Adrenal gland (tissue), 19 donors: ENCODE measurements at places on chromosomes 4 and X.

GRCh38 chr4:61828960-61829359 is 628.8 kb downstream of the ADGRL3 start:
- DNase-seq, result no peak

- DNase-seq, result no peak
Measured at GRCh38 chr4:162229670-162230069, 65.9 kb upstream of the FSTL5 start.

DNA sequence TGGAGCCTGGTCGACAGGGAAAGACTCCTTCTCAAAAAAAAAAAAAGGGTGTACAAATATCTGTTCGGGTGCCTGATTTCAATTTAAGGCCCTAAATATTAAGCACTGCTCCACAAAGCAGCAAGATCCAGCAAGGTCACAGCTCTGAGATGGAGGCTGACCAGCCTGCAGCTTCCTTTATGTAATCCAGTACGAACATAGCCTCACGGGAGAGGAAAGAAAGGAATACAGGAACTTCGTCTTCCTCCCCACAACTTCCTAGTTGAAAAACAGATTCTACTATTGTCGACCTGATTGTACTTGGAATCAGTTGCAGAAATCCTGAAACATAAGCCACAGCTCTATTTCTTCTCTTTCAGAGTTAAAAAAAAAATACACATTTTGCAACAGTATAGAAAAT is 53.5 kb upstream of the TBC1D9 start:
- no peak for DNase-seq

GRCh38 chr4:111985426-111985825 is 159.8 kb upstream of the FAM241A start:
- no peak for DNase-seq

DNA sequence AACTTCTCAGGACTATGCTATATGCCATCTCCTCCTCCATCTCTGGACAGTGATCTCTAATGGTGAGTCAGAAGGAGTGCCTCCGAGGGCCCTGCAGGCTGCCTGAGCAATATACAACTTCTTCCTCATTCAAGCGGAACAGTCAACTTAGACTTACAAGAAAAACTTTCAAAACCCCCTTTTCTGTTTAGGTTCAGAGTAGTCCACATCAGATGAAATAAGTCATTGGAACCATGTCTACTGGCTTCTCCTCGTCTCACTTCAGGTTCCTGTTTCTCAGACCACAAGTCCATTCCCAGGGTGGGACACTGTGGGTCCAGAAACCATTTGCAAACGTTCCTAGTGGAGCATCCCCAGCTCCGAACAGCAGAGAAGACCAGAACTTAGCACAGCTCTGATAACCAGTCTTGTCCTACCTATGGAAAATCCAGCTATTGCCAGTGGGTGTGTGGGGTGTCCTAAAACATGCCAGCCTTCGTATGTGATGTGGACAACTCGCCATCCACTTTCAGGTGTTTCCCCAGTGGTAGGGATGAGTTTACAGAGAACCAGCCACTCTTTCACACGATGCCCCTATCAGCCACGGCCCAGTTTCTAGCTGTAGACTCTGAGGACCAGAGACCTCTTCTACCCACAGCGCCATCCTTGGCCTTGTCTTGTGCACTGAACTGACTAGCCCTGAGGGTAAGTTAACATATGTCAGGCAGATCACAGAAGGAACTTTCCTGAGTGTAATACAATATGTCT is 32.7 kb upstream of the NKRF start:
- no peak for DNase-seq

- no peak for DNase-seq
Measured at GRCh38 chrX:28189011-28189410, 207.8 kb upstream of the DCAF8L1 start.

GRCh38 chr4:100728861-100729260 is 211.0 kb upstream of the EMCN start:
- DNase-seq, result no peak

GRCh38 chr4:123838474-123838873 is 441.9 kb downstream of the SPRY1 start:
- no peak for DNase-seq

DNA sequence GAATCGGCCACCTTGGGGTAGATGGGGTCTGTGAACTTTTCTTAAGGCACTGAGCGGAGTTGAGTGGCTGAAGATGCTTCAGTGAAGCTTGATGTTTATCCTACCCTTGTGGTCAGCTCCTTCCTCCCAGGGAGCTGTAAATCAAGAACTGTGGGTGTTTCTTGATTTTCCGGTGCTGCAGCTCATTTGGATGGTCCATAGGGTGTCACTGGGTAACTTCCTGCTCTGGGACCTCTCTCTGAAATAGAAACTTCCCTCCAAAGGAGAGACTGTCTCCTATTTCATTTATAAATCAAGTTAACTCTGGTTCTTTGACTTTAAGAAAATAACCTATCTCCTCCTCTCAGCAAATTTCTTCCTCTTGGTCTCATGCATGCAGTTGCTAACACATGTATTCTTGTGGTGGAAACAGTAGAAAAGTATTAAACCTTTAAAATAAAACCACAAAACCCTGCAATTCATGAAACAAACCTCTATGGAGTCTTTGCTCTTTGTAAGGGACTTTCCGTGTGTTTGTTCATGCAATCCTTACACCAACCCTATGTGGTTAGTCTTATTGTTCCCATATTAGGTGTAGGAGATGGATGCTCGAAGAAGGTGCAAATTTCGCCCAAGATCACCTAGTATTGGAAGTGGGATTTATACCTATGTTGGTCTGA is 110.3 kb downstream of the SHROOM3 start:
- no peak for DNase-seq

- DNase-seq, result no peak
Measured at GRCh38 chrX:69493766-69494165, 10.4 kb upstream of the NALF2 start.

GRCh38 chr4:98102660-98103059 is 40.6 kb downstream of the STPG2 start:
- no peak for DNase-seq

GRCh38 chrX:110989869-110990268 is 106.1 kb upstream of the PAK3 start:
- no peak for DNase-seq

DNA sequence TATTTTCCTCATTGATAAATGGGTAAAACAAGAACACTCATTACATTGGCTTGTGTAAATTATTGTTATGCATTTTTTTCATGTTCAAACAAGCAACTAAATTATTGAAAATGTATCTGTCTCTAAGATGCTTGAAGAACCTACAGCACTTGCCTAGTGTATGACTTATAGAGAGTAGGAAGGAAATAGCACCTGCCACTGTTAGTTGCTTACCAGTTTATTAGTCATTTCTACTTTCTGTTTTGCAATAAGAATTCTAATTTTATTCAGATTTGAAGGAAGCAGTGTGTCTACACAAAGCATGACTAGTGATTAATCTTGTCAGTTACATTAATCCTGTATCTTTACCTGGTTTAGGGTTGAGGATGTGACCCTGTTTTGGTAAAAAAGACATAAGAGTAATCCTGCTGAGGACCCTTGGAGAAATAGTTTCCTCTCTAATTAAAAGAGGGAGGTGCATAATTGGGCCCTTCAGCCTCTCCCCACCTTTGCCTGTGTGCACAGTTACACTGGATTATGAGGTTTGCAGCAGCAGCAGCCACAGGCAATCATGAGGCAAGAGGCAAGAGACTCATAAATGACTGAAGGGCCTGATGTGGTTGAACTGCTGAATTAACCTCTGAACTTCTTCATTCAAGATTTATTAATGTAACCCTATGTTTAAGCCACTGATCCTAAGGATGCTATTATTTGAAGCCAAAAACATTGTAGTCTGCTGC is 1202.1 kb downstream of the ADGRL3 start:
- no peak for DNase-seq
